ENCODE measurements at places on chromosomes 7 and 10. TPM values are rescaled to one million over a fixed set of nuclear protein-coding genes. Genes with fewer than 3 reads are reported as not detected.
A peak's percentile ranks its signal among the peaks of the same experiment; 100 is the strongest.

GRCh38 chr7:7214398-7215347 lies 32.3 kb downstream of the C1GALT1 start:
- no peak for DNase-seq

DNA sequence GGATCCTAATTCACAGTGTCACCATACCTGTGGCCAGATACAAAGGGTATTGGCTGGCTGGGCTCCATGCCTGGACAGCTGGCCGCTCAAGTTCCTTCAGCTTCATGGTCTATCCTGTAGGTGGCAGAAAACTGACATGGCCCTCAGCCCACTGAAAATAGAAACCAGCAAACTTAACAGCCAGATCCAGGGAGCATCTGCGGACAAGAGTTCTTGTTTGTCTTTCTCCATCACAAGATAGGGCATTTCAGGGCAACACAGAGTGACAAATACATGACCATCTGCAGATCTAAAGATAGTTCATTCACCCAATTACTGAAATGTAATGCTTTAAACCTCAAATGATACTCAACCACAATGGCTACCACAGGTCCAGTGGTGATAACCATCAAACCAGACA lies 2.8 kb downstream of the SEC31B start:
- no peak for DNase-seq

GRCh38 chr10:130747946-130748345 lies 563.6 kb downstream of the TCERG1L start:
- DNase-seq: peak; percentile 55

Gene FANK1
- total RNA-seq: 0.42 TPM
